ENCODE measurements at places on chromosomes 2 and 18.
A peak's percentile ranks its signal among the peaks of the same experiment; 100 is the strongest.

DNA sequence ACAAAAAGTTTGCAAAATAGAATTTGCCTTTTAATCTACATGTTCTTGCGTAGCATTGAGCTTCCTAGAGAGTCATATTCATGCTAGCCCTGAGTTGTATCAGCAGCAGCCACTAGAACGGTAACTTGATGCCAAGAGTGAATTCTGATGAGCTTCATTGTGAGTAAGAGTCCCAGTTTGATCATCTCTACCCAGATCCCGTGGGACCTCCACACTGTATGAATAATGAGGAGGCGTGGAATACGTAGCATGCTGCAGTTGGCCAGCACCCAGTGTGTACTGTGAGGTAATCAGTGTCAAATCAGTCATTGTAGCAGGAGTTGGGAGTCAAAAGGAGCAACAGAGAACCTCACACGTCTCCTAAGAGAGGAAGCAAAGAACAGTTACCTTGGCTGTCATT is 197.9 kb downstream of the NEDD4L start:
- DNase-seq: no peak

DNA sequence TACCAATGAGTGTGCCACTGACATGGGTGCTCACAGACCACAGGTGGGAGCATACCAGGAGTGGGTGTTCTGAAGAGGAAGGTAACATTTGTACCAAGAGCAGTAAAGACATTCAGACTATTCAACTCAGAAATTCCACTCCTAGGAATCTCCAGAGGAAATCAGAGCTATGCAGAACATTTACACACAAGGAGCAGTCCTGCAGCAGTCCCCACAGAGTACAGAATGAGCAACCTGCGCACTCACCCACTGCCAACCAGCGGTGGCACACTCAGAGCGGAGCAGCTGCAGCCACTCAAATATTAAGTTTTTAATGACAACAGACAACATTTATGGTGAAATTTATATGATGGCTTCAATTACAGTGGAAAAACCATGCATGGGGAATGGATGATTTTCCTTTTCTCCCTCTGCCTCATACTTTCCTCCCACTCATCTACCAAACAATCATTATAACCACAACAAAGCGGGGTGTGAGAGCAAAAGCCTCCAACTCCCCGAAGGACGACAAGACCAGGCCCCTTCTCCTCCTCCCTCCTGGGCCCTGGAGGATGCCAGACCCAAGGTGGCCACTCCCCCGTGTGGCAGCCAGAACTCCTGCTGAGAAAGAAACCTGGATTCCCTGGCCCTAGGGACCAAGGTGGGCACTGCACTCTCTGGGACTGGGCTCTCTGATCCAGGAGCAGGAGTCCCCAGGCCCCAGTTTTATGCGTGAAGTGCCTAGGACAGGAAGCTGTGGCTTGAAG is 5.4 kb downstream of the HS6ST1 start:
- DNase-seq: peak; percentile 9

- no peak for DNase-seq
Measured at GRCh38 chr2:174779361-174779928, 15.2 kb upstream of the CHRNA1 start.

DNA sequence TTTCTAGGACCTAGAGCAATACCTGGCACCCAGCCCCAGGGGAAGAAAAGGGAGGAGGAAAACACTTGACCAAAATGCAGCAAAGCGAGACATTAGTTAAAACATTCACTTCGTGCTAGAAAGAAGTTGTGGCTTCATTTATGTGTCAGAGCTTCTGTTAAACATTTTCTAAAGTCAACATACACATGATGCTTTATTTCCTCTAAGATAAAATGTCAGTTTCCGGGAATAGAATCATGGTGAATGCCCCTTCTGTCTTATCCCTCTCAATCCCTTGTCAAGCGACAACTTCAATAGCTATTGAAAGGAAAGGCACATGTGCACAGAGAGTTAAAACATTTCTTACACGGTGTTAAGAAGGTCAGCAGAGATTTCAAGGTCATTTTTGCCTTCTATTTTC is 404.6 kb upstream of the CWC22 start:
- DNase-seq: no peak

DNA sequence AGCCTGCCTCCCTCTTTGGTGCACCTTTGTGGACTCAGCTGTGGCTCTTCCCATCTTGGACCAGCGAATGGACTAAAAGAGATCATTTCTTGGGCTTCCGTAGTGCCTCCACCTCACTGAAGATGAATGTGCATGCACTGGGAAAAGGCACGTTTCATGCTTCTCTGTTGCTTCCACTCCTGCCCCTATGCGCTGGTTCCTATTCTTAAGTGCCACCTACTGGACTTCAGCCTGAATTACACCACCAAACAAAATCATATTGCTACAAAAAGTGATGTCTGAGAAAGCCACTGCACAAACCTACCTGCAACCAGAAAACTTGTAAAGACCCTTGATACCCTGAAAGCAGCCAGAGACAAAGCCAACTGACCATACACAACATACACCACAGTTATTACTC is 695.6 kb downstream of the TSN start:
- DNase-seq: no peak

DNA sequence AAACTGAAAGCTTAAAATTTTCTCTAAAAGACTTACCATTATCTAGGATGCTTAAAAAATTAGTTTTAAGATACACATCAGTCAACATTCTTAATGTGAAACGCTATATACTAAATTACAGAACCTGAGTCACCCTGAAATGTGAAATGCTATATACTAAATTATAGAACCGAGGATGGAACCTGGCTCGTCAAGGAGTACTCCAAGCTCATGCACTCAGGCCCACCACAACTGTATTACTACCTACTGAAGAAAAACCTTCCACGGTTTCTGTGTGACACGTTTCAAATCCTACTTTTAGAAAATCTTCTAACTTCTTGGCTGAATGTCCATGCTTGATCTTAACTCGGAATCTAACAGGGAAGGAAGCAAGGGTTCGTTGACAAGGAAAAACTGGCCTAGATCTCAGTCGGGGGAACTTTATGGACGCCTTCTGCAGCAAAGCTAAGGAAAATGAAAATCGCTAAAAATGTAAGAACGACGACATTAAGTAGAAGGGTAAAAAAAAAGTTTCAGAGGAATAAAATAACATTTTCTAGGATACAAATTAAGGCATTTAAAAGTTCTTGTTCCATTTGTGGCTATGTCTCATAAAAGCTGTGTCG is 1.4 kb downstream of the PRKD3 start:
- DNase-seq: no peak

GRCh38 chr2:167134381-167135072 is 246.2 kb downstream of the XIRP2 start:
- DNase-seq: no peak

DNA sequence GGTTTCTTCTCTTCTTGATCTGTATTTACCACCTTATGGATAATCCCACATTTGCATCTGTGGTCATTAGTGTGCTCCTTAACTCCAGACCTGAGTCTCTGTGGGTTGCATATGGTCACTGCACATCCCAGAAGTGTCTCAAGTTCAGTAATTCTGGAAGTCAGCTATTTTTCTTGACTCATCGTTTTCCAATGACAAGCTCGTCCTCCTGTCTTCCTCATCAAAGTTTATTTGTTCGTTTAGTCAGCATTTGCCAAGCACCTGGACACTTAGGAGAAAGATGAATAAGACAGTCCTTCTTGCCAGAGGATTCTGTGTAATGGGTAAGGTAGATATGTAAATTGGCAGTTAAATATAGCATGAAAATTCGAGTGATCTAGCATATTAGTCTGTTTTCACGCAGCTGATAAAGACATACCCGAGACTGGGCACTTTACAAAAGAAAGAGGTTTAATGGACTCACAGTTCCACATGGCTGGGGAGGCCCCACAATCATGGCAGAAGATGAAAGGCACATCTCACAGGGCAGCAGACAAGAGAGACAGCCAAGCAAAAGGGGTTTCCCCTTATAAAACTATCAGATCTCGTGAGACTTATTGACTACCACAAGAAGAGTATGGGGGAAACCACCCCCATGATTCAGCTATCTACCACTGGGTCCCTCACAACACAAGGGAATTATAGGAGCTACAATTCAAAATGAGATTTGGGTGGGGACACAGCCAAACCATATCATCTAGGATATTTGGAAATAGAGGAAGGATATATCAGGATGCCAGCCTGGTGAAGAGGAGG is 19.4 kb downstream of the FASTKD2 start:
- no peak for DNase-seq

DNA sequence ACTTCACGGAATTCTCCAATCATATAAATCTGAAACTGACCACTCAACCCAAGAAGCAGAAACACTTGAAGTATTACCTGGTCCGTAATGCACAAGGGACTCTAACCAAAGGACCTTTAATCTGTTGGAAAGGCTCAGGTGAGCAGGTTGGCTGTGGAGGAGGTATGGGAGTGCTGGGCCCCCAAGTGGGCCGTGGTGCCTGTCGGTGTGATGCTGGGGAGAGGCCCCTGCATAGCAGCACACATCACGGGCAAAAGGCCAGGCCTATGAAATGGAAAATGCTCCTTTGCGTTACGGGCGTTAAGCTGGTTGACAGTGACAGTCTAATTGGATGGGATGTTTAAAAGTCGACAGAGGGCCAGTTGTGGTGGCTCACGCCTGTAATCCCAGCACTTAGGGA is 42.6 kb downstream of the GREB1 start:
- no peak for DNase-seq

- DNase-seq: no peak
Measured at GRCh38 chr18:64380117-64380516, 231.2 kb upstream of the LINC00305 start.

DNA sequence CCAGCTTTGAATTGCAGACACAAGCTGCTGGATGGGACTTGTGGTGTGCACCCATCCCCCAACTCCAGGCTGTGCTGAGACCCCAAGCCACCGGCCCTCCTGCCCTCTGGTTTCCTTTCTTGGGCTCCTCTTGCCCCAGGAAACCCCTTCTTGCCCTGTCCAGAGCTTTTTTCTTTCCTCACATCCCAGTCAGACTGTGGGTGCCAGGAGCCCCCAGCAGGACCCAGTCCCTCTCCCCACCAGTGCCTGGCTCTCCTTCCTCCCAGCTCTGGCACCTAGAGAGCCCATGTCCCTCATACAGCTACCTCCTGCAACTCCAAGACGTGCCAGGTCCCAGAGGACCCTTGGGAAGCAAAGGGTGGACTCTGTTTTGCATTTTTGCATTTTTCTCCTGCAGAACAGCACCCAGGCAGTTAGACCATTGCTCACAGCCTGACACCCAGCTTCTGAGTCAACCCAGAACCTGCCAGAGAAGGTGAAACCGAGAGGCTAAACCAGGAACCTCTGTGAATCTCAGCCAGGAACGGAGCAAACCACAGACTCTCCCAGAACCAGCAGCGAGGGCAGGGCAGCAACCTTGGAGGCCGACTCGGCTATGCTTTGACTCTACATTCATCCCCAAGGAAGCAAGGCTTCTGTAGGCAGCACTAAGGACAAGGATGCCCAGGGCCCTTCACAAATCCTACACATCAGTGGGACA is 221.1 kb downstream of the ANAPC1 start:
- DNase-seq: no peak

- no peak for DNase-seq
Measured at GRCh38 chr18:2535419-2535910, 35.8 kb downstream of the METTL4 start.
